ENCODE measurements at places on chromosomes 16 and 17. TPM values are rescaled to one million over a fixed set of nuclear protein-coding genes. Genes with fewer than 3 reads are reported as not detected.

Gene CRHR1
- total RNA-seq = not detected

GRCh38 chr16:85335584-85336491 lies 223.6 kb upstream of the CIBAR2 start:
- no peak overlapping the region for H3K4me3 ChIP-seq
- peaks cover 4% of the 10 kb centered on the region for H3K27me3 ChIP-seq
- no peak overlapping the region for H3K27ac ChIP-seq
- H3K4me1 ChIP-seq = peaks cover 6% of the 10 kb centered on the region
- no peaks in the 10 kb centered on the region for H3K36me3 ChIP-seq

- no peaks in the 10 kb centered on the region for H3K4me1 ChIP-seq
- H3K36me3 ChIP-seq = peaks cover 3% of the 10 kb centered on the region
- no peak for DNase-seq
Measured at GRCh38 chr17:9487406-9487805, 88.2 kb downstream of the STX8 start.

Gene MEIOC
- total RNA-seq = not detected

GRCh38 chr16:23700093-23700492 lies 12.9 kb downstream of the ERN2 start:
- peaks cover 14% of the 10 kb centered on the region for H3K4me1 ChIP-seq
- no peaks in the 10 kb centered on the region for H3K27me3 ChIP-seq
- H3K27ac ChIP-seq = no peak overlapping the region
- DNase-seq = no peak
- no peaks in the 10 kb centered on the region for H3K36me3 ChIP-seq

Gene SDR42E2
- total RNA-seq = 0.93 TPM

Gene NPIPB9
- total RNA-seq = 12.2 TPM

Gene RSPRY1
- total RNA-seq = 26.6 TPM

Data from natural killer cell (primary cell).